Stimulated activated CD4-positive, alpha-beta T cell treated with anti-CD3 and anti-CD28 coated beads, Interleukin-1b, Interleukin-23, amount 100 ng/mL, for 4 hours (primary cell): ENCODE measurements at places on chromosomes 13 and 19.

DNA sequence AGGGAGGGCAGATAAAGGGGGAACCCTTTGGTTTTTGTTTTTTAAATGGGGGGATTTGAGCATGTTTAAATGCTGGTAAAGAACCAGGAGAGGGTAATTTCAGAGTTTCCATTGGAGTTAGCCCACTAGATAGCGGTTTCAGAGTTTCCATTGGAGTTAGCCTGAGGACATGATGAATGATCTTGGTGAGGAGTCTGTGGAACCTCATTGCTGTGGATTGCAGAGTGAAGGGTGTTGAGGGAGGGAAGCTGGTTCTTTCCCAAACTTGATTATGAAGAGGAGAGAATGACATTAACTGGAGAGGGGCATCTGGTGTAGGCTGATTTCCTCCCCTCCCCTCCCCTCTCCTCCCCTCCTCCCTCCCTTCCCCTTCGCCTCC, 5.0 kb downstream of the WASF3 start:
- DNase-seq = no peak

GRCh38 chr19:45339629-45340028, 921 bp upstream of the KLC3 start:
- no peak for DNase-seq

GRCh38 chr13:58843071-58843470, 1211.5 kb downstream of the PCDH17 start:
- no peak for DNase-seq

- DNase-seq = no peak
These were observed 295.8 kb downstream of the TEX29 start for GRCh38 chr13:111616203-111616602.

DNA sequence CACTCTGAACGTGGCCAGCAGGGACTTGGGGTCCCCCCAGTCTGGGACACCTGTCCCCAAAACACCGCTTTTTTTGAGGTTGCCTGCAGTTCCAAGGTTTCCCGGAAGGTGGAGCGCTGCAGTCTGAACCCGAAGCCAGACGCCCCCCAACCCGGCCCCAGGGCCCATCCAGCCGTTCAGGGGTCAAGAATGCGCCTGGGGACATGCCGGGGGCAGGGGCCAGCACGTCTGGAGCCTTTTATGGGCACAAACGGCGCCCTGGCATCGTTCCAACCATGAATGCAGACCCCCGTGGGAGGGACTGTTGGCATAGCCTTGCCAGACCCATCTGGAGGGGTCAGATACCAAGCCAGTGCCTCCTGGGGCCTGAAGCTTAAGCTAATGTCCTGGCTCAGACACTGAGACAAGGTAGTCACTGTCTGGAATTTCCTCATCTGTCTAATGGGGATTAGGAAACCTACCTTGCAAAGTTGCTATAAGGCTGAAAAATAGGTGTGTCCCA, 6.9 kb downstream of the S1PR5 start:
- peak; percentile 54 for DNase-seq

DNA sequence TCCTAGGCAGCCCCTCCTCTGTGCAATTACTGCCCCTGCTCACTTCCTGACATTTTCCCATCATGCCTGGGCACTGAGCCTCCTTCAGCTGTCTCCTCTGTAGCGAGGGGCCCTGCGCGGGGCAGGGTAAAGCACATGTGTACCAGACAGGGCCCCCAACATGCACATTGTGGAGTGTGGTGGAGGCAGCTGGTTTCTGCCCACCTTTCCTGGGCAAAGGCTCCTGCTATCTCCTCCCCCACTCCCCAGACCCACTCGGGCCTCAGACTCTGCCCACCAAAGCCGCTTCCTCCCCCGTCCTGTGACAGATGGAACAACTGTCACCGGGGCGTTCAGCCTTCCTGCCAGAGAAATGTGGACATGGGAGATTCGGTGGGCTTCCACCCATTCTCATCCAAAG, 2.9 kb upstream of the KPTN start:
- DNase-seq = no peak

- no peak for DNase-seq
These were observed 51.4 kb downstream of the EFNB2 start for GRCh38 chr13:106484084-106484483.

- DNase-seq = no peak
These were observed 531.7 kb downstream of the MYO16 start for GRCh38 chr13:109160887-109161669.

- DNase-seq = no peak
These were observed 34.1 kb upstream of the GAS6 start for GRCh38 chr13:113897966-113898365.

DNA sequence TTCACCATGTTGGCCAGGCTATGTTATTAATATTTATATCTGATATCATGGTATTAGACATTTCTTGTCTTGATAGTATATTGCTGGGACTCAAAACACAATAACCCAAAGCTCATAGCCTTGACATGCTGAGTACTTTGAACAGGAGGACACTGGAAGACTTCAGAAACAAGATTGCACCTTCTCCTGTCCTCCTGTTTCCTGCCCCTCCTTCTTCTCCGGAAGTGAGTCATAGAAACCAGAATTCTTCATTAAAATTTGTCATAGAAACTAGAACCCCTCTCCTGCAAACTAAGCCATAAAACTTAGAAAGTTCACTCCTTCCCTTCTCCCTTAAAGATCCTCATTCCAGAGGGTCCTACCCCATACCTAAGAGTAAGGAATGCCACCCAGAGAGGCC, 400.2 kb downstream of the SLITRK5 start:
- no peak for DNase-seq

GRCh38 chr19:53982001-53982451, 9.4 kb upstream of the CACNG6 start:
- no peak for DNase-seq

DNA sequence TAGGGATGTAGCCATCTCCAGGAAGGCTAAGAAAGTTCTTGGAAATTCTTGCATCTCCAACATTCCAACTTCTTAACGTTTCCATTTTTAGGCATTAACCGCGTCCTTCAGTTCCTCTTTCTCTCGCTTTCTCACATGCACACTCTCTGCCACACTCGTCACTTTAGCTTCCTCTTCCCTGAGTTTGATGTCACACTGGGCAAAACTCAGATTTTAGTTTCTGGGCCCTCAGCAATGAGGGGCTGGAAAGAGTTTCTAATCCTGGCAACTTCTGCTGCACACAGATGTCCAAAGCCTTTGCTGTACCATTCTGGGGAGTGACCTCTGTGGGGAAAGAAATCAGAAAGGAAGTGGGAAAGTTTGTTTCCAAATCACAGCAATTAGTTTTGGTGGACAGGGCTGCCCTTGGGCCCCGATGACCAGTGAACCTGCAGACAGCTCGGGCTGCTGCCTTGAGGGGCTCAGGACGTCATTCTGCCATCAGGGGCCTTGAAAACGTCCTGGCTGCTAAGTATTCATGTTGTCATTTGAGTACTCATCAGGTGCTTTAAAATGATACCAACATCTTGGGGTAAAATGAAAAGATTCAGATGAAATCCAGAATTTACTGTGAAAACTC, 89.3 kb downstream of the KL start:
- no peak for DNase-seq

DNA sequence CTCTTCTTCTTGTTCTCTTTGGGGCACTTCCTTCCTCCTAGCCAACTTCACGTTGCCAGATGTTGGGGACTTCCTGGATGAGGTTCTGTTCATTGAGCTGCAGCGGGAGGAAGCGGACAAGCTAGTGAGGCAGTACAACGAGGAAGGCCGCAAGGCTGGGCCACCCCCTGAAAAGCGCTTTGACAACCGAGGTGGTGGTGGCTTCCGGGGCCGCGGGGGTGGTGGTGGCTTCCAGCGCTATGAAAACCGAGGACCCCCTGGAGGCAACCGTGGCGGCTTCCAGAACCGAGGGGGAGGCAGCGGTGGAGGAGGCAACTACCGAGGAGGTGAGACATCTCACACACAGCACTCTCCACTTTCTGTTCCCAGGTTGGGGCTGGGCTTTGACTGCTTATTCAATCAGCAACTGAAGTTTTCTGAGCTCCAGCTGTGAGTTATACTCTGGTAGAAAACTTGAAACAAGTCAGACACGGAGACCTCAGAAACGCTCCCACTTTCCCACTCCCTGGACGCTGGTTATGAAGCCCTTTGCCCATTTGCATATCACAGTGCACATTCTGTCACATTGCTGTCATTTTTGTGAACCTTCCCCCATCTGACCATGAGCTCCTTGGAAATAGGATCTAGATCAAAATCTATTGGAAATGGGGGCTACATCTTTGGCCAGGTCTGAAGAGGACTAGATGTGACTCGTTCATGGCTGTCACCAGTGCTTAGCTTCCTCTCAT, 7.2 kb upstream of the CCDC97 start:
- peak; percentile 47 for DNase-seq

- DNase-seq = no peak
These were observed 14.3 kb upstream of the FKRP start for GRCh38 chr19:46731584-46731983.

- no peak for DNase-seq
These were observed 33.0 kb upstream of the ZNF808 start for GRCh38 chr19:52494518-52494917.

DNA sequence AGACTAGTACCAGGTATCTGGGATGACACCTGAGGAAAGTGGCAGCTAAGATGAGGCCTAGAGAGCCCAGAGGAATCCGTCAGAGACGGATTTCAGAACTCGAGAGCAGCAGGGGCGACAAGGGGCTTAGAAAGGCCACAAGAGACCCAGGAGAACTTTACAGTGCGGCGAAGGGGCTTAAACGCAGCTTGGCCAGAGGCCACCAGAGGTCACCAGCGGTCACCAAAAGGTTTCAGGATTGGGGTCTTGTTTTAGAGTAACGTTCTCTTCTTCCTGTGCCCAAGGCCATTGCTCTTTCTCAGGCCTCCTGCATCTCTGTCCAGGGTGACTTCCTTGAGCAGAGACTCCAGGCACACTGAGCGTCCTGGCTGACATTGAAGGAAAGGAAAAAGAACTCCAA, 2.2 kb downstream of the ZSCAN22 start:
- DNase-seq = no peak

- DNase-seq = no peak
These were observed 44.1 kb downstream of the CCNE1 start for GRCh38 chr19:29855741-29856500.

DNA sequence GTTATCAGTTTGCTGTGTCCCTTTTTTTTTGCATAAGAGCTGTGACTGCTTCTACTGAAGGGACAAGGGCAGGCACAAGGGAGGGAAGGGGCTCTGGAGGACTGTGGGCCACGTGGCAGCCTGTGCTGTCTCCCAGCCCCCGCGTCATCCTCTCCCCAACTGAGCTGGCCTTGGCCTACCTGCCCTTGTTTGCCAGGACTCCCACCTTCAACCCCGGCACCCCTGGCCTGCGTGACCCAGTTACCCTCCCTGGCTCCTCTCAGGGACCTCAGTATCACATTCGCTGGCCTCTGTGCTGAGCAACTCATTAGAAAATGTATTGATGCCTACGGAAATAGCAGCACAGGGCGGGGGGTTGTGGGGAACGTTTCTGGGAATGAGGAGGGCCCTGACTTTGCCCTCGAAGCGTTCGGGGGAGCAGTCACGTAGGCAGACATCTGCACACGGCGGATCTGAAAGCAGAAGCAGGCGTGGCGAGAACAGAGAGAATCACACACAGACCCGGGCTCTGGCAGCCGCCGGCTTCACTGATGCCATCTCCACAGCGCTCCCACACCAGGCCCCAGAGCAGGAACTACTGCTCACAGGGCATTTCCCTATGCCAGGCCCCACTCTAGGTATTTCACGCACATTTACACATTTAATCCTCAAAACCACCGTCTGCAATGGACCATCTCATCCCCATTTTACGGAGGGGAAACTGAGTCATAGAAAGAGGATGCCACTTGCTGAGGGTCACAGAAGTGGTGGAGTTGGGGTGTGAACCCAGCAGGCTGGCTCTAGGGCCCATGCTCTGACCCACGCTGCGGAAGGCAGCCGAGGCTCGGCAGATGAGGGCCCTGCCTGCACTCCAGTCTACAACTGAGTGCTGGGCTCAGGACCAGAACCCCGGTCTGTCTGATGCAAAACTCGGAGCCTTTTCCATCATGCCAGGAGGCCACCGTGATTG, 5.7 kb upstream of the ATF5 start:
- no peak for DNase-seq

DNA sequence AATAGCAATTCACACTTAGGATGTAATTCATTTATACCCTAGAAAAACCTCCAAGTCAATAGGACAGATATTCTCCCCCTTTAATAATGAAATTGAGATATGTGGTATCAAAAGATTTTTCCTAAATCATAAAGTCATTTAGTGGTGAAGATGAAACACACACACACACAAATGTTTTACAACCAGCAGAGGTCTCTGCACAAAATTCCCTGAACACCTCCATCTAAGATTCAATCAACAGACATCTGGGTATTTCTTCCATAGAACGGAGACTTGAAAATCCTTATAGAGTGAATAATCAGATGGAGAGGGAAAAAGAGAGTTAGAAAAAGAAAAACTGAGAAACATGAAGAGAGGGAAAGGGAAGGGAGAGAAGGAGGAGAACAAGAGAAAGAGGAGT, 52.8 kb downstream of the MYCBP2 start:
- DNase-seq = no peak

DNA sequence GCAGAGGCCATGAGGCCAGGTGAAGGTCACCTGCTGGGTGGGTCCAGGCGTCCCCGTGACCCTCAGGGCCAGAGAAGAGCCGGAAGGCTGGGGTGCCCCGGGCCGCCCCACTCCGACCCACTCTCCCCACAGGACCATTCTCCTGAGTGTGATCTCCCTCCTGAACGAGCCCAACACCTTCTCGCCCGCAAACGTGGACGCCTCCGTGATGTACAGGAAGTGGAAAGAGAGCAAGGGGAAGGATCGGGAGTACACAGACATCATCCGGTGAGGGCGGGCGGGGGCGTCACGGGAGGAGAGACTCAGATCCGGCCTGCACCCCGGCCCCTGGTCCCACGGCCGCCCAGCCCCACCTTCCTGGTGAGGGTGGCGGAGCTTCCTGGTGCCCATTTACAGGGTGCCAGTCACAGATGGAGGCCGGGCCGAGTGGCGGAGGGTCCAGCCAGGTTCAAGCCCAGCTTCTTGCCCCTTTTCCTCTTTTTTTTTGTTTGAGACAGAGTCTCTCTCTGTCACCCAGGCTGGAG, 5.4 kb downstream of the CDC34 start:
- DNase-seq = no peak

GRCh38 chr19:8449830-8450229, 5.1 kb downstream of the HNRNPM start:
- no peak for DNase-seq

DNA sequence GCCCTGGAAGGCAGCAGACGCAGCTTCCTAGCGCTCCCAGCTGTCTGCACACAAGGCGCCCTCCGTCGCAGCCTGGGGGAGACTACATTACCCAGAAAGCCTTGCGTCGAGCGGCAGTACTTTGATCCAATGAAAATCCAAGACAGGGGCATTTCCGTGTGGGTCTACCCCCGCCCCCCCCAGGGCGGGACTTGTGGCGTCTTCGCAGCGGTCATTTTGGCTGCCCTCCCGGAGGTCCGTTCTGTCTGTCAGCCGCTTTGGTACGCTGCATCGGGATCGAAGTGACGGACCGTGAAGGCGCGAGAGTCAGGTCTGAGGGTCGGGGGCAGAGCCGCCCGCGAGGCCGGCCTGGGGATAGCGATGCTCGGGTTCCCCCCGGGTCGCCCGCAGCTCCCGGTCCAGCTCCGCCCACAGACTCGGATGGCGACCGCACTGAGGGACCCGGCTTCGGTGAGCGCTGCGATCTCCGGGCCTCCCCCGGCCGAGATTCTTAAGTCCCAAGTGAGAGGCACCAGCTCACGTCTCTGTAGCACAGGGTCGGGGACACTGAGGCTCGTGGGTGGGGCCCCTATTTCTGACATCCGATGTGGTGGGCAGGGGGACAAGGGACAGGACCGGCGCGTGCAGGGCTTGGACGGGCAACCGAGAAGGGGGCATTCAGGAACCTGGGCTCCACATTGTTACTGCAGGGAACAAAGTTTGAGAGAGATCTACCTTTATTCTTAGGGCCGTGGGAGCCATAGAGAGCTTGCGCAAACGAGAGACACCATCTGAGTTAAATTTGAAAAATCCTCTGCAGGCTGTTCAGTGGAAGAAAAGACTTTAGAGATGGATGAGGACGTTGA, at the start of gene ZNF211:
Gene ZNF211 (plus strand): TSS at position 182 of the 845 bp plus-strand sequence. CDS start 179 bp downstream, at position 361.
- DNase-seq = peak; percentile 78
